ENCODE measurements at places on chromosomes 1 and 21. TPM values are rescaled to one million over a fixed set of nuclear protein-coding genes. Genes with fewer than 3 reads are reported as not detected.

- DNase-seq: no peak
Measured at GRCh38 chr1:197106869-197107268, 39.6 kb downstream of the ASPM start.

DNA sequence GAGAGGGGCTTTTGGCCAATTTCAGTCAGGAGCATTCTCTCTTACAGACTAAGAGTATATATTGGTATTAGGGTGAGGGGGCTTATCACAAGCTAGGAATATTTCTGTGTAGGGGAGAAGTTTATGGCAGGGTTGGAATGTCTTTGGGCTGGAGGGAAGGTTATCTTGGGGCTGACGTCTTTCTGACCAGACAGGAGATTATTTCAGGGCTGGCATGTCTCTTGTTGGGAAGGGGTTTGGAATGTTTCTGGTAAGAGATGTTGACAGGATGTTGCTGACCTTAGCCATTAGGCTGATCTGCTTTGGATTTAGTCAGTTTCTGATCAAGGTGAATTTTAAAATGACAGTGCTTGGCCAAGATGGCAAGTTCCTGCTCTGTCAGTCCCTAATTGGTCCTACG is 17.8 kb upstream of the HSD3B1 start:
- DNase-seq: no peak

- peak; percentile 7 for DNase-seq
Measured at GRCh38 chr1:114956570-114956969, 73.1 kb upstream of the TSHB start.

GRCh38 chr1:167435484-167435883 is 82.8 kb downstream of the CD247 start:
- DNase-seq: no peak

DNA sequence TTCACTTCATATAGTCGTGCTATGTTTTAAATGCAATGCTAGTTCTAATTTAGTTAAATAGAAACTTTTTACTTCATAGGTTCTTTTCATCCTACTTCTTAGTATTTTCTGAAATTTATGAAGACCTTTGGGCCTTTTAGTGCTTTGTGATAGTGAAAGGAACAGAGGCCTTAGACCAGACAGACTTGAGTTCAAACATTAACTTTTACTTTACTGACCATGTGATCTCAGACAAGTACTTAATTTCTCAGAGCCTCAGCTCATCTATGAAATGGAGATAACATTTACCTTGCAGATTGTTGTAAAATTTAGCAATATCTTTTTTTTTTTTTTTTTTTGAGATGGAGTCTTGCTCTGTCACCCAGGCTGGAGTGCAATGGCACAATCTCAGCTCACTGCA is 57.5 kb downstream of the AK5 start:
- no peak for DNase-seq

Gene CCDC181
- total RNA-seq: 1.2 TPM

Data from umbilical cord (tissue), 2 donors.